ENCODE measurements at places on chromosomes 6 and 20.

DNA sequence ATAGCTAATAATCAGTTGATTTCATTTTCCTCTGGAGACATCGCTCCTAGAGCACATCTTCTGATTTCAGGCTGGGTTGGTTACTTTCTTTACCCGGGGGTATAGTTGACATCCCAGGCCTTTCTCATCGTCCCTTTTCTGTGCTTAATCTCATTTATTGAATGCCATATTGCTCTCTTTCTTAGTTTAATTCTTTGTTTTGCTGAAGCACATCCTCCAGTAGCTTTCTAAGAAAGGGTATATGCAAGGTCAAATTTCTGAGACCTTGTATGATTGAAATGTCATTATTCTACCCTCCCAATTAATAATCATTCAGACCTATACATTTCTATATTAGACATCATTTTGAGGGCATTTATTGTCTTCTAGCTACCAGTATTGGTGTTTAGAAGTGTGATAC, 2.6 kb upstream of the C20orf141 start:
- DNase-seq: no peak

DNA sequence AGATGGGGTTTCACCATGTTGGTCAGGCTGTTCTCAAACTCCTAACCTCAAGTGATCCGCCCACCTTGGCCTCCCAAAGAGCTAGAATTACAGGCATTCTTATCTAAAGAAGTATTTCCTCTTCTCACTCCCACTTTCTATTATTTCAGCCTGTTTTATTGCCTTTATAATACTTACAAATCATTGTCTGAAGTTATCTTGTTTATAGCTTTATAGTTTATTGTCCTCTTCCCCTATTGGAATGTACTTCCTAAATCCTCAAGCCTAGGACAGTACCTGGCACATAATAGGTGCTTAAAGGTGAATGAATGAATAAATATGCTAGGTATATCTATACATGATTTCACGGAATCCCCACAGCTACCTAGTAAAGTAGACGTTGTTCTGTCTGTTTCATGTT, 37.8 kb upstream of the RNF182 start:
- no peak for DNase-seq

GRCh38 chr6:13368731-13369115, 40.4 kb upstream of the TBC1D7 start:
- no peak for DNase-seq

DNA sequence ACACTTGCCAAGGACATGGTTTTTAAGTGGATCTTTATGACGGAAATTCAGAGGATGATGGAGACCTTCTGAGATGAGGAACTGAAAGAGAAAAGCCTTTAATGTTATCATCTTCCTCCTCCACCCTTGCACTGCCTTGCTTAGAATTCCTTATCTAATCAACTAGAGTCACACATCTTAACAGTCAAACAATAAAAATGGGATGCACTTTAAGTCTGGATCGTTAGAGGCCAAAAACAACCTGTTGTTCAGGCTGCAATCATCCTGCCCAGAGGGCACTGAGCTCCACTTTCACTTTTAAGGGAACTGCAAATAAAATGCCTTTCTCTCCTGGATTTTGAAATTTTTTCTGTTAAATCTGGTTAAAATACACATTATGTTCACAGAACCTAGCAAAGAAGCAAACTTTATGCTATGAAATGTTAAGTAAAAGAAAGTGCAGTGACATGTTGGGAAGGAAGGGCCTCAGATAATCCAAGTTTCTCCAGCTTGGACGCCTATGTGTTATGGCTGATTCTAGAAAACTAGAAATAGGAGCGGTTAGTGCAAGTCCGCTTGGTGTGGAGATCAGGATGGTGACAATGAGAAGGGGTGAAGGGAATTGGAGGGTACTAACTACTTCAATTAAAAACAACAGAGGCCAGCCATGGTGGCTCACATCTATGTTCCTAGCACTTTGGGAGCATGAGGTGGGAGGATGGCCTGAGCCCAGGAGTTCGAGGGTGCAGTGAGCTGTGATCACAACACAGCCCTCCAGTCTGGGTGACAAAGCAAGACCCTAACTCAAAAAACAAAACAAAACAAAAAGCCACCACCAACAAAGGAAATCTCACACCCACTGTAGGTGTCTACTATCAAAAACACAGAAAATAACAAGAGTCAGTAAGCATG, 66.4 kb upstream of the KIF13A start:
- DNase-seq: no peak

GRCh38 chr20:34768096-34768495, 57.4 kb downstream of the NCOA6 start:
- peak; percentile 88 for DNase-seq

Measured in HCEC 1CT (cell line).